Muscle of arm (tissue), 14 donors: ENCODE measurements at places on chromosomes 6 and 20.

GRCh38 chr6:134374491-134375219, 56.7 kb upstream of the SGK1 start:
- DNase-seq, result no peak

GRCh38 chr6:157050537-157051265, 272.6 kb downstream of the TMEM242 start:
- no peak for DNase-seq

DNA sequence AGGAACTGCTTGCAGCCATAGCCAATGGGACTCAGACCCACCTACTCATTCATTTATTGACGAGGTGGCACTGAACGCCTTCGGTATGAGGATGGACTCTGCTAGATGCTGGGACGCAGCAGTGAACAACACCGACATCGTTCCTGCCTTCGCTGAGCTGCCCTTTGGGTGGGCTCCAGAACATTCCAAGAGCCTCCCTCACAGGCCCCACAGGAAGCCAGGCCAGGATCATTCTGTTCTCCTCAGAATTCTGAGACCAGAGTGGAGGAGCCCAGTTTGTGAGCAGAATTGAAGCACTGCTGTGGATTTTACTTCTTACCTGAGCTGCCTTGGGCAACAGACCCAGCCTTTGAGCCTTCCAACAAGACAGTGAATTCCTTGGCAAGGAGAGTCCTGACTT, 82.1 kb downstream of the KCNB1 start:
- DNase-seq, result no peak

DNA sequence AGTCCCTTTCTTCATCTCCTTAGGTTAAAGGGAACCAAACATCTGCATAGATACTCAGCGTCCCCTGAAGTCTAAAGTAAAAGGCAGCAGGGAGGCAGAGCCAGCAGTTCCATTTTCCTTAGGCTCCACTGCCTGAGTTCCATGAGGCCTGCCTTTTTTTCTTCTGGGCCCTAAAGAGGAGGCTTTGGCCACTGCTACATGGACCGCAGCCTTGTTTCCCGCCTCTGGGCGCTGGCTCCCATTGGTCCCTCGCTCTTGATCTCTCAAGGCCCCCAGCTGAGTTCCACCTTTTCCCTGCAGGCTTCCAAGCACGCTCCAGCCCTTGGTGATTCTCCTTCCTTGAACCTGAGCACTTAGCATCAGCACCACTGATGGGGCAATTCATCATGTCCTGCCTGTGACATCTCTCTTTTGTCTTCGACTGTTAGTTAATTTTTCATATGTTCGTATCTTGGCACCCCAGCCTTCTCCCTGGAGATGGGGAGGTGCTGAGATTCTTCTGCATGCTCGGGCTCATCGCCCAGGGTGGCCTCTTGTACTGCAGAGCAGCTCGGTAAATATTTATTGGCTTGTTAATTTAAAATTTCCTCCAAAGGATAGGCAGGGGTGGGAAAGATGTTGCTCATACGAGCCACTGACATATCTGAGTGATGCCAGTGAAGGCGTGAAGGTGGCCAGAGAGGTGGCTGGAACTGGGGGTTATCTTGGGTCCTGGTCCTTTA, 3.4 kb downstream of the MLN start:
- no peak for DNase-seq

DNA sequence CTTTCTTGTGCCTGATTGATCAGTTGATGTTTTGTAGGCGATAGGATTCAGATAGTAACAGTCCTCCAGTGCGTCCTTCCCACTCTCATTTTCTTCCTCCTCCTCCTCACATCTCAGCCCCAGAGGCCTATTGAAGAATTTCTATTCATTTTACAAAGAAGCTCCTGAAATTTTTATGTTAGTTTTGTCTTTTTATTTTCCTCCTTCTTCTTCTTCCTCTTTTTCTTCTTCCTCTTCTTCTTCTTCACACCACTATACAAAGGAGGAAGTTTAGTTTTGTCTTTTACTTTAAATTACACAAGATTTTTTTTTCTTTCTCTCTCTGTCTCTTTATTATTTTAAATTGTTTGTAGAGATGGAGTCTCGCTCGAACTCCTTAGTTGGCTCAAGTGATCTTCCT, 19.1 kb downstream of the BTN2A1 start:
- no peak for DNase-seq

GRCh38 chr6:13076575-13076974, 251.8 kb downstream of the TBC1D7 start:
- no peak for DNase-seq

- DNase-seq, result no peak
Measured at GRCh38 chr6:8686077-8686476, 250.7 kb upstream of the SLC35B3 start.

DNA sequence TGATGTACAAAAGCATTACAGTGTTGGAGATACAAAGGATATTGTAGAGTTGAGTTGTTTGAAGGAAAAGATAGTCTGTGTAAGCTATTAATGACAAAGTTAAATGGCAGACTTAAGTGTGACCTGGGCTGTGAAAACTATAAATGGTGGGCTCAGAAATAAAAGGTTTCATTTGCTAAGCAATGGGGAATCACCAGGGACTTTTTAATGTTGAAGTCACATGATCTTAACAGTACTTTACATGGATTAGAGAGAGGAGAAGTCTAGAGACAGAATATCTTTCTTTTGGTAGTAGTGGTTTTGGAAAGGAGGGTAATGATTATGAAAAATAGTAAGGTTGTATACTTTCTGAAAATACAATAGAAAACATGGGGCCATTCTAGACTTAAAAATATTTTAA, 67.1 kb downstream of the SCAF8 start:
- DNase-seq, result no peak

GRCh38 chr20:42159808-42160207, 541.6 kb upstream of the CHD6 start:
- DNase-seq, result no peak

- no peak for DNase-seq
Measured at GRCh38 chr6:18329776-18330175, 57.4 kb upstream of the RNF144B start.

DNA sequence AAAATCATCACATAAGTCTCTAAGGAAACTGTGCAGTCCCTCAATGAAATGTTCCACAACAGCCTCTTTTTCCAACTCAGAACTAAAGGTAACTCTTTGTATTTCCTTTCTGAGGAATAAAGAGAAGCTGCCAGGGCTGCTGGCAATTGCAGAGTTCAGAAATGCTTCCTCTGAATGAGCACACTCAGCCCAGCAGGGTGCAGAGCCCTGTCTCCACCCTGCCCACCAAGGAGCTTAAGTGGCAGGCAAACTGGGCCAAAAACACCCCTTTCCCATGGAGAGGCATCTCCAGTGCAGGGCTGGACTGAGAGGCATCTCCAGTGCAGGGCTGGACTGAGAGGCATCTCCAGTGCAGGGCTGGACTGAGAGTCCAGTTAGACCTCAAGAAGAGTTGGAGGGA, 255.4 kb downstream of the GMPR start:
- no peak for DNase-seq

GRCh38 chr6:169723991-169724493, 258 bp downstream of the PHF10 start:
- no peak for DNase-seq

DNA sequence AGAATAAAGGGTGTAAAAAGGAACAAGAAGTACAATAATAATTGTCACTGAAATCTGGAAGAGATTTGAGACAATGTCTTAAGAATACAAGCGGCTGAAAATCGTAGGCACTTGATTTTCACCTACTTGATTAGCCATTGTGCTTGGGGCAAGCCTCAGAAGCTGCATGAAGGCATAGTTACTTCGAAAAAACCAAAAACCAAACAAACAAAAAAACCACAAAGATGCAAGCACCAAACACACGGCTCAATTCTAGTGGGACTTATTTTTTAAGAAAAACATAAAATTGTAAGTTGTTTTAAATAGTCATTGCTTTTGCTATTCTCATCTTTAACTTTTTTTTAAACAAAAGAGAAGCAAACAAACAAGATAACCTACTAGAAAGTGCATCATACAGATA, 235.6 kb downstream of the OGFRL1 start:
- DNase-seq, result no peak

GRCh38 chr6:165744555-165745228, 81.7 kb upstream of the PDE10A start:
- DNase-seq, result peak; percentile 21

DNA sequence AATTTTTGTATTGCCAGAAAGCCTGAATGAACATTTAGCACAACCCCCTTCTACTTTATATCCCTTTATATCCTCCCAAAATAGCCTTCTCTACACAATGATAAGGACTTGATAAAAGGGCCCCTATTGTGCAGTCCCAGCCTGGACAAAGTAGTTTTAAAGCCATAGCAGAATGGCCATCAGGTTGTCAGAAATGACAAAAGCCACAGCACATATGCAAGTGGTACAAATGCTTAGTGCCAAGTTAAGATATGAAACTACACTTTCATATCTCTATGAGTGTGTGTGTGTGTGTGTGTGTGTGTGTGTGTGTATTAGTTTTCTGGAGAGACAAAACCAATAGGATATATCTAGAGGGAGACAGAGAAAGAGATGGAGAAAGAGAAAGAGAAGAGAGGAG, 132.6 kb downstream of the SGK1 start:
- no peak for DNase-seq

DNA sequence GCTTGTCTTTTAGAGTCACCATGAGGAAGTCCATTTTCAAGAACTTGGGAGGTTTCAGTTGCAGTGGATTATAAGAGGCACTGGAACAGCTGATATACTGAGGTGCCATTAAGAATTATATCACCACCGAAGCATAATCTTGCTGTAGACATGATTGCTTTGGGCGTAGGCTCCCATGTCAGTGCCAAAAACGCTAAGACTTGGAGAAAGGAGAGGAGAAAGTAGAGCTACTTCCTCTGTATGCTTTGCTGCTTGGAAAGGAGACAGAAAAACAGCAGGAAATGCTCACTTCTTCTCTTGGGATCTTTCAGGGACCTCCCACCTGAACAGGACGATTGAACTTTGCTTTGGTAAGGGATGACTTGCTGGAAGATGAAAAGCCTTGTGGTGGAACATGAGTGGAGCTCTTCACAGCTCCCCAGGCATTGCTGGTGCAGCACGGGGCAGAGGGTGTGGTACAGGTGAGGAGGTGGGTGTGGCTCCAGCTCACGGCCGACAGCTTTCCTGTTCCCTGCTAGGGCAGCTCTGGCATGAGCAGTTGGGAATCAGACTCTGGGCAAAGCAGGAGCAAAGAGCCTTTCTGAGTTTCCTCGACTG, 190.4 kb upstream of the JAG1 start:
- peak; percentile 46 for DNase-seq

DNA sequence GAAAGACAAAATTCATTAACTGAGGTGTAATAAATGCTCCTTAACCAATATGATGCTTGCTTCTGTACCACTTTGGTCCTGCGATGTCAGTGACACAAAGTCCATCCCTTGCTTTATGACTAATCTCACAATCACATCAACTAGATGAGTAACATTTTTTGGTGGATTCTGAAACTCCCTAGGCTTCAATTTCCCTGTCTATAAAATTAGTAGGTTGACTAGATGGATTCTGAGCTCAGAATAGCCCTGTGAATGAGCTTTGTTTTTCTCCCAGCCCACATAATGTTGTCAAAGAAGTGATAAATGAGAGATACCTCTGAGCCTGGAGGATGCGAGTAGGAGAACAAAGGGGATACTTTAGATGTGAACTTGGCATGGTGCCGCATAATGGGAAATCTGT, 9.1 kb downstream of the TXLNB start:
- DNase-seq, result no peak

- DNase-seq, result no peak
Measured at GRCh38 chr6:30544666-30545272, 11.5 kb downstream of the GNL1 start.

DNA sequence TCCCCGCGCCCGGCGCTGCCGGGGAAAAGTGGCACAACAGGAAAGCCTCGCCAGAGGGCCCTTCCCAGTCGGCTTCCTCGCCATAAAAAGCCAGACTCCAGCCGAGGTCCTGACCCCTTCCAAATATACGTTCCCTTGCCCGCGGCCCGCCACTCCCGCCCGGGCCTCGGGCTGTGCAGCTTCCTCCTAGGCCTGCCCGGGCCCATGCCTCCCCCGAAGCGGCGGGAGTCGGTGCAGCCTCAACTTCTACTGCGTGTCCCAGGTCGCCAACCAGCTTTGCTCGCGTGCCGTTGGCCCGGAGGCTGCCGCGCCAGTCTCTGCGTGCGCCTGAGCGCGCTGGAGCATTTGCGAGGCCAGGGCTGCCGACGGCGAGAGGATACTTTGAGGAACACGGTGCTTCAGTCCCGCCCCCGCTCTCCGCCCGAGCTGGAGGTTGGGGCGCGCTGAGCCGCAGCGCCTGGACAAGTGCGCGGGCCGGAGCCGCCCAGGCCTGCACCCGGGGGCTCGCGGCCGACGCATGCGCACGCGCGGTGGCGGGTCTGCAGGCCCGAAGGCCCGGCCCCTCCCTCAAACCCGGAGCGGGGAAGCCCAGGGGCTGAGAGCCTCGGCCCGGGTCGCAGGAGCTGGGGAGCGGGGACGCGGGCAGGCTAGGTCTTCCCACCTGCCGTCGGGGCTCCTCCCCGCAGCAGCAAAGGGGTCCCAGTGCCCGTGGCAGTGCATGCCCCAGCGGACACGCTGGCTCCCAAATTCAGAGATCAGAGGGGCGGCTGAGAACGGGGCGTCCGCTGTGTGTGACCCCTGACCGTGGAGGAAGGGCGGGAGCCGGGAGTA, 10.2 kb downstream of the FOXC1 start:
- DNase-seq, result no peak

DNA sequence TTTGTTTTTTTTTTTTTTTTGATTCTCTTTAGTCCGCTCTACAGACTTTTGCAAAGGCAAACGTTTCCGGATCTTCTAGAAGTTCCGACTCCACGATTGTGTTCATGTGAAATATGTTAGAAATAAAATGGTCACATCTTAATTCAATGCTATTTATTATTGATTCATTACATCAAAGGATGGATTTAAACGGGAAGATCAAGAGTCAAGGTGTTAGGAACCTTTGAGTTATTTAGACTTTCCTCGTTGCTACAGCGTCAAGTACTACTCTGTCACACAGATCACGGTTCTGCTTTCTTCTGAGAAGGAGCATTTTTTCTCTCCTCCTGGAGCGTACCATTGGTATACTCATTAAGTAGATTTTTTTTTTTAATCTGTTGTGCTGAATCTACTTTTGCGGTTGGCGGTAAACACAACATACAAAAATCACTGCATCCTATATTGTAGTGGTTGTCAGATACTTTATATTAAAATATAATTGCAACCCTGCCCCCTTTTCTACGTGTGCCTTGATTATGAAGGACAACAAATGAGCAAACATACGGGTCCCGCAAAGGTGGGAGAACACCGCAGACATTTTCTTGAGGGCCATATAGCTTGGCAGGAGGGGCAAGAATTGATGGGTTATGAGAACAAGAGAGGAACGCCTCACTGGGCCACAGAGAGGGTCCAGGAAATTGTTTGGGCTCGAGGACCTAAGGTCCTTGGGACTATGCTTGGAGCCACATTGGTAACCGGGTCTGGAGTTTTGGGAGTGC, 17.5 kb downstream of the HMGN4 start:
- DNase-seq, result no peak

GRCh38 chr6:127290391-127291265, 24.0 kb downstream of the RNF146 start:
- no peak for DNase-seq

- no peak for DNase-seq
Measured at GRCh38 chr20:2279253-2279779, 16.5 kb upstream of the TGM3 start.

GRCh38 chr6:166318227-166318626, 10.0 kb upstream of the PRR18 start:
- DNase-seq, result no peak

GRCh38 chr6:87287251-87287650, 35.1 kb upstream of the SMIM8 start:
- no peak for DNase-seq
